ENCODE measurements at places on chromosomes 12 and 14.

DNA sequence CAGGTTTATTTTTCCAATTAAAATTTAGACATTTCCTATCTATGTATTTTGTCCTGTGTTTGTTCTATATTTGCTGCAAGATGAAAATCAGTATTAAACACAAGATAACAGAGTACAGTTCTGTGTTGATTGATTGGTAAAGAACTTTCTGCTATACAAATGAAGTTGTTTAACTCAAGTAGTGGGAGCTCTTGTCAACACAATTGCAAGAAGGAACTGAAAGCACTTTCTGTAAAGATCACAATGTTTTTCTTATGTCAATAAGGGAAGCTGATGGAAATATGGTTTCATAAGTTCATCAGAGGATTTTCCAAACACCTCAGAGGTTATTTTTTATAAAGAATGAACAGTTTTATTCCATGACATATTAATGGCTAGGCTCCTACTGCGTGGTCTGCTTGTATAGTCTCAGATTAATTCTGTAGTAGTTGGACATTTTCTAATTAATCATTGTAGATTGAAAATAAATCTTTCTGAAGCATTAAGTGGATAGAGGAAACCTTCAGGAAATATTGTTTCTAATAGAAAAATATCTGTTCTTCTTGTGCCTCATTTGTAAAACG lies 379.5 kb downstream of the LRFN5 start:
- no peak for DNase-seq

DNA sequence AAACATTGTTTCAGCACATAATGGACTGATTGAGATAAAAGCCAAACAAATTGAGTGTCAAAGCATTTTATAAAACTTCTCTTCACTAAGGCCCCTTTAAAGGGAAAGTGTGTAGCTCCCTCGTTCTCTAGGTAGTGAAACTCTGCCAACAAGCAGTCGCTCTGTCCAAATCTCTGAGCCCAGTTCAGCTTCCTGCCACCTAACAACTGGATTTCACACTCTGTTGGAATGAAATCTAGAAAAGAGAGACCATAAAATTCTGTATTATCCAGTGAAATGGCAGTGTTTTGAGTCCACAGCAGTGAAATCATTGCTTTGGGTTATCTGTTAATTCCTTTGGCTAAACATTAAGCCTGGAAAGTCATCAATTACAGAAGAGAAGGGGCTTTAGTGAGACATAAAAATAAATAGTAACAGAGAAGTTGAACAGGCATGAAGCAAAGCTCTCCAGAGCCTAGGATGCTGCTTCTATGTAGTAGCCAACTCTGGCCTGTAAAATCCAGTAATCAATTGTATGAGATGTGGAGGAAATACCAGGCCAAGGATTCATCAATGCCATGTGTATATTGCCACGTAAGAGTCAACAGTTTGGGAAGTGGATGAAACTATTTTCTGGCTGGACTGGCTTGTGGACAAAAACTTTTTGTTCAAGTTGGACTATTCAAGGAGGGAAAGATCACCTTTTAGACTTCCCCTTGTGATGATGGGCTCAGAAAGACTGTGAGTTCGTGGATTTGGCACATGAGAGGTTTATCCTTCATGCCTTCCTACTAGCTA lies 122.5 kb downstream of the WIF1 start:
- DNase-seq, result no peak

DNA sequence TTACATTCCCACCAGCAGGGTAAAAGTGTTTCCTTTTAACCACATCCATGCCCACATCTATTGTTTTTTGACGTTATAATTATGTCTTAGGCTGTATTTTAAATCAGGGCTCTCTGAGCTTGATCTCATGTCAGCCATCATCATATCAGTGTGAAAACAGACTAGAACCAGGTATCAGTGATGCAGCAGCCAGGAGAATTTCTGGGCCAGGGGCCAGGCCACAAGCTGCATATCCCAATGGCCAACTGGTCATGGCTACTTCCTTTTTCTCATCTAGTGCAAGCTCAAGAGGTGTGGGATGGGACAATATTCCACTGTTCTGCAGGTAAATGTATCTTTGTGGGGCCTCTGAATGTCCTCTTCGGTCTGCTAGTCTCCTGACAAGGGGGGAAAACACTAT lies 125.1 kb downstream of the CRADD start:
- DNase-seq, result no peak

DNA sequence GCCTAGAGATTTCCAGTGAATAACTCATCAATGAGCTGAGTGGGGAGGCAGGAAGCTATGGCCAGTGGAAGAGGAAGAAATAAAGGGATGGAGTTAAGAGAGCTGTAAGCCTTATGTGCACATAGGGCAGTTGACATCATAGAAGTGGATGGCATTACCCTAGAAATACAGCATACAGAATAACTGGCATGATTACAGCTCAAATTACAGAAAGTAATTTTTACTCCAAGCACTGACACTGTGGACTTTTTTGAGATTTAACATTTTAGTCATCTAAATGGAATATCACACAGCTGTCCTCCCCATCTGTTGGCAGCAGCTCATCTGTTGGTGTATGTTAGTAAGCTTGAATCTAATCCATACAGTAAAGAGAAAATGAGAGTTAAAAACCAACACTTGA lies 5.4 kb upstream of the IPO8 start:
- DNase-seq, result no peak

GRCh38 chr12:5590316-5590715 lies 158.4 kb downstream of the NTF3 start:
- DNase-seq, result no peak

- DNase-seq, result no peak
Observed at GRCh38 chr12:93702707-93703315, 25.6 kb downstream of the CRADD start.

DNA sequence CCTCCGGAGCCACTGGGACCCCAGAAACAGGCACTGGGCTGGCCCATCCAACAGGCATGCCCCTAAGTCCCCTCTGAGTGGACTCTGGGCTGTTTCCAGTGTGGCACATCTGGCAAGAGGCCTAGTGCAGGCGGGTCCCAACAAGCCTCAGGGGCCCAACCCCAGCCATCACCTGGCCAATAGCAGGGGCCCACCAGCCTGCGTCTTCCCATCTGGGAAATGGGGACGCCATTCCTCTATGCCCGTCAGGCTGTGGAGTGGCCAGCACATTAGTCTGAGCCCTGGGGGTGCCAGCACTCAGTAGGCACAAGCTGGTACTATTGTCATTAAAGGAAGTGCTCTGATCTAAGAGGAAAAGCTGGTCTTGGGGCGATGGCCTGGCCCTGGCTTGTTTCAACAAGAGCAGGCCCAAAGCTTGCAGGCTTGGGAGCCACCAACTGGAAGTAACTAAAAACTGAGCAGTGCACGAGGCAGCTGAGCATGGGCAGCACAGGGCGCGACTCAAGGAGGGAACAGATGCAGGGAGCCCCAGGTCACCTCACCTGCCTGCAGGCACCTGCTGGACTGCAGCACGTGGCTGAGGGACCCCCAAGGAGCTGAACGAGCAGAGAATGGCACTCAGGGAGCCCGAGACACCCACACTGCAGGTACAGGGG lies 8.4 kb downstream of the DEGS2 start:
- no peak for DNase-seq

- DNase-seq, result no peak
Observed at GRCh38 chr12:88420457-88420856, 159.8 kb downstream of the KITLG start.

- DNase-seq, result no peak
Observed at GRCh38 chr14:93234798-93235197, 27.7 kb downstream of the UBR7 start.

GRCh38 chr12:94706250-94706661 lies 55.9 kb upstream of the TMCC3 start:
- no peak for DNase-seq

GRCh38 chr14:95784137-95784536 lies 70.2 kb upstream of the TCL1A start:
- no peak for DNase-seq

- no peak for DNase-seq
Observed at GRCh38 chr14:43014338-43014737, 1407.7 kb downstream of the LRFN5 start.
